Uterus (tissue), 4 donors: ENCODE measurements at places on chromosomes 5 and 9. TPM values are rescaled to one million over a fixed set of nuclear protein-coding genes. Genes with fewer than 3 reads are reported as not detected.

DNA sequence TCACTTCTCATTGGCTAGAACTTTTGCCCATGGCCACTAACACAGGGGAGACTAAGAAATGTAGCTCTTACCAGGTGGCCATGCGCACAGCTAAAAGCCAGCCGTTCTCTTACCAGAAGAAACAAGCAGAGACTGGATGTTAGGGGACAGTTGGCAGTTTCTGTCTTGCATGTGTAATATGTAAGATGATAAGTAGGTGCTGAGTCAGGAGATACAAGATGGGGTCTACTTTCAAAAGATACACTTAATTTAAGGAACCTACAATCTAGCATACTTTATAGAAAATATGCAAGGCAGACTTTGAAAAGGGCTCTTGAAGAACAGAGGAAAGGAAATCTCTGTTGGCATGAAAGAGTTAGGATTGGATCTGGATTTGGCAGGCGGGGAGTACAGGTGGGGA lies 244.5 kb downstream of the ZSWIM6 start:
- H3K4me1 ChIP-seq = no peaks in the 10 kb centered on the region
- no peak overlapping the region for H3K4me3 ChIP-seq
- H3K36me3 ChIP-seq = no peaks in the 10 kb centered on the region
- H3K27ac ChIP-seq = no peak overlapping the region
- no peaks in the 10 kb centered on the region for H3K27me3 ChIP-seq

DNA sequence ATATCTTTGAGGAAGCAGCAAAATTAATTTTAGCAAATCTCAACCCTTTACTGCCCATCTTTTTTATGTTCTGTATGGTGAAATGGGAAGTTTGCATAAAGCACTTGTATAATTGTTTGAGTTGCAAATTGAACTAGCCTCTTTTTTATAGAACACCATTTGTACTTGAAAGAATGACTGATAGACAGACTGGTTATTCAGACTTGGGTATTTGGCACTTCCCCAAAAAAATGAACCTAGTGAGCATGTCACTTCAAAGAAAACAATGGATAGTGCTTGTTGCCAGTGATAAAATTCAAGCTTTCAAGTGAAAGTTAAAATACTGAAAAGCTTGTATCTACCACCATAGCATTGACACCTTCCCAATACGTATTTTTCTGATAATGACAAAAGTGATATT lies 115.8 kb downstream of the ERCC6L2 start:
- H3K27ac ChIP-seq = no peak overlapping the region
- no peaks in the 10 kb centered on the region for H3K4me1 ChIP-seq
- no peaks in the 10 kb centered on the region for H3K27me3 ChIP-seq
- no peaks in the 10 kb centered on the region for H3K36me3 ChIP-seq
- no peak for DNase-seq
- H3K4me3 ChIP-seq = no peak overlapping the region

DNA sequence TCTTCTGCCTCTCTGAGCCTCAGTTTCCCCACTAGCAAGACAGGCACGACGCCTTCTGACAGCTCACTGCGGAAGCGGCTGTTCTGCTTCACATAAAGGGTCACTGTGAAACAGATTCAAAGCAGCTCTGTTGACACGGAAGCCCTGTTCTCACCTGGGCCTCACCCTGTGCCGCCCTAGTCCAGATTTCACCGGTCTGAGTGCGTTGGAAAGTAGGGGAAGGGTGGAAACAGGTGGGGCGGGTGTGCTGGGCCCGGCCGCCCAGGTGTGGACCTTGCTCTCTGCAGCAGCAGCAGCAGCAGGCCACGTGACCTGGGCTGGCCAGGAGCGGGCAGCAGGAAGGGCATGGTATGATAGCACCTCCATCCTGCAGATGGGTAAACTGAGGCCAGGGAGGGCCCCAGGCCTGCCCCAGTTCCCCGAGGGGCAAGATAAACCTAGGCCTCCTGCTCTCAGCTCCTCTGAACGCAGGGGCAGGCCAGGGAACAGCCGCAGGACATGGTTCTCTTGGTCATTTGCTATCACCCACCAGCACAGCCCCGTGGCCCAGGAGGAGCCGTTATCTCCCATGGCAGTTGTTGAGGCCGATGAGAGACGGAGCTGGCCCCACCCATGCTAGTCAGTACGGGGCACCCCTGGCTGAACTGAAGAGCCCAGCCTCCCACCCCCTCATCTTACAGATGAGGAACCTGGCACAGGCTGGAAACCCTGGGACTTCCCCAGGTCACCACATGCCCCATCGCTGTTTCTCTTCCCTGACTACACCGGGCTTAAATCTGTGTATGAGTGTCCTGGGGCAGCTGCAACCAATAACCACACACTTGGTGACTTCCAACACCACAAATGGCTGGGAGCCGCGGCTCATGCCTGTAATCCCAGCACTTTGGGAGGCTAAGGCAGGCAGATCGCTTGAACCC lies 12.1 kb downstream of the PTGES2 start:
- H3K27me3 ChIP-seq = no peaks in the 10 kb centered on the region
- H3K4me1 ChIP-seq = no peaks in the 10 kb centered on the region
- no peak overlapping the region for H3K27ac ChIP-seq
- no peak overlapping the region for H3K4me3 ChIP-seq

GRCh38 chr9:88433583-88434255 lies 45.5 kb downstream of the SPIN1 start:
- no peaks in the 10 kb centered on the region for H3K4me1 ChIP-seq
- H3K36me3 ChIP-seq = no peaks in the 10 kb centered on the region
- no peak for DNase-seq
- H3K27me3 ChIP-seq = no peaks in the 10 kb centered on the region
- H3K4me3 ChIP-seq = no peak overlapping the region

DNA sequence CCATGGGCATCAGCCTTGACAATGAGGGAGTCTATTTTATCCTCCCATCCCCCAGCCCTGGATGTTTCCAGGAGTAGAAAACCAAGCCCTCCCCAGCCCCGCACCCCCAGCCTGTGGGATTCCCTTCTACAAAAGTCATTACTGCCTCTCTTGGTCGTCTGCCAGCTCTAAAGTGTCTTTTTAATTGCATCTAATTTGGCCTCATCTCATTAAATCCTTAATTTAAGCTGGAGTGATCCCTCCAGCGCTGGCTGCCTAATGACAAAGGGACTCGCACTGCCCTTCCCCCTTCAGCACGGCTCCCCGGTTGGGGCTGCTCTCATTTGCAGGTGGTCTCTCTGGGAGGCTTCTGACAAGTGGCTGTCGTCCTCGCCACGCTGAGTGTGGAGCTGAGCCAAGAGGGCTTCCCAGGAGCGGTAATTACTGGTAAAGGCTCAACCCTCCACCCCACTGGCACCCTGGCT lies 107.9 kb upstream of the ALDH1B1 start:
- H3K36me3 ChIP-seq = no peaks in the 10 kb centered on the region
- no peak overlapping the region for H3K4me3 ChIP-seq
- no peak for DNase-seq
- no peaks in the 10 kb centered on the region for H3K27me3 ChIP-seq

BARX1 gene
- total RNA-seq = 0.28 TPM

PRR7 gene
- 3.0 TPM for total RNA-seq

PCDHB10 gene
- total RNA-seq = 3.2 TPM

DNA sequence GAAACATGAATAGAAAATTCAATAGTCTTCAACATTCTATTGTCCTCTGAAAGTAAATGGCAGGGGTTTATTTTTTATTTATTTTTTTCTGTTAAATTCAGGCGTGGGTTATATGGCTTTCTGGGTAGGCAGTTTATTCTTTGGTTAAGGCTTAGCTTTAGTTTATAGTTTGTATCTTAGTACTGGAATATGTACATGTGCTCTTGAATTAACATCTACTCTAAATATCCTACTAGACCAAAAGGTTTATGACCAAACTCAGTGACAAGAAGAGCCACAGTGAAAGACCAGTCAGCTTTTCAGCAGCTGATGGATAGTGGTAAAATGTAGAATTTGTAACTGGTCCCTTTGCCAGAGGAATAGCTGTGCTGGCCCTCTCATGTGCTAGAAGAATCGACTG lies 62.0 kb upstream of the DAB2 start:
- H3K27ac ChIP-seq = no peak overlapping the region
- no peaks in the 10 kb centered on the region for H3K27me3 ChIP-seq
- no peaks in the 10 kb centered on the region for H3K4me1 ChIP-seq
- H3K36me3 ChIP-seq = no peaks in the 10 kb centered on the region
- no peak overlapping the region for H3K4me3 ChIP-seq
- DNase-seq = no peak

DNA sequence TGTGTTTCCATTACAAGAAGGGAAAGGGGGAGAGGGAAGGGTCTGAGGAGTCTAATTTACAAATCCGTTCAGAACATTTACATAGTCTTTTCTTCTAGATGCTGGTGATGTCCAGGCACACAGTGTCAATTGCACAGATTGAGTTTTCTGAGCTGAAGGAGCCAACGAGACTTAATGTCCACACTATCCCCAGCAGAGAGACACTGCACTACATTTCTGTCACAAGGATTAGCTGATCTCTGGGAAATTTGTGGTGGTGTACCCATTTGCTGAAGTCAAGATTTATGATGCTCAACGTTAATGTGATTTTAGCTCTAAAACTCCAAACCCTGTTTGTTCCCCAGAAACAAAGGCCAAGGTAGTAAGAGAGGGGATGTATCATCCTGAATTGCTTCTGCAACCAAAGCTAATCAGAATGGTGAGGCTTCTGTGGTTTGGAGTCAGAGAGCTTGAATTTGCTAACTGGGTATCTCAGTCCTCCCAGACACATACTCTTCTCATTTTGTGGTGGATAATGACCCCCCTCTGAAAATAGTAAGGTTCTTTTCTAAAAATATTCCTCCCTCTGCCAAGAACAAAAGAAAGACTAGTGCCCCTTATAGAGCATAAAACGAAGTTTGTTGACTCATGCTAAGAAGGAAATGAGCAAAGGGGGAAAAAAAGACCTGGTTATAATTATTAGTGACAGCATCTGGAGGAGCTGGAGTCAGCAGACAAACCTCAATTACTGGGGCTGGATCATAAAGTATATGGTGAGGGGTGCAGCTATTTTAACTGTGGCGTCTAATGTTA lies 416.9 kb downstream of the PSAT1 start:
- no peak overlapping the region for H3K4me3 ChIP-seq
- no peaks in the 10 kb centered on the region for H3K27me3 ChIP-seq
- no peaks in the 10 kb centered on the region for H3K36me3 ChIP-seq
- DNase-seq = no peak

- H3K36me3 ChIP-seq = no peaks in the 10 kb centered on the region
- no peak overlapping the region for H3K27ac ChIP-seq
- no peak for DNase-seq
- no peaks in the 10 kb centered on the region for H3K4me1 ChIP-seq
- H3K27me3 ChIP-seq = no peaks in the 10 kb centered on the region
- H3K4me3 ChIP-seq = no peak overlapping the region
Measured at GRCh38 chr5:103511554-103511885, 51.1 kb downstream of the NUDT12 start.
